ENCODE measurements at places on chromosomes 16 and 17.

GRCh38 chr17:78450696-78451345 is 72.4 kb downstream of the PGS1 start:
- DNase-seq = no peak

DNA sequence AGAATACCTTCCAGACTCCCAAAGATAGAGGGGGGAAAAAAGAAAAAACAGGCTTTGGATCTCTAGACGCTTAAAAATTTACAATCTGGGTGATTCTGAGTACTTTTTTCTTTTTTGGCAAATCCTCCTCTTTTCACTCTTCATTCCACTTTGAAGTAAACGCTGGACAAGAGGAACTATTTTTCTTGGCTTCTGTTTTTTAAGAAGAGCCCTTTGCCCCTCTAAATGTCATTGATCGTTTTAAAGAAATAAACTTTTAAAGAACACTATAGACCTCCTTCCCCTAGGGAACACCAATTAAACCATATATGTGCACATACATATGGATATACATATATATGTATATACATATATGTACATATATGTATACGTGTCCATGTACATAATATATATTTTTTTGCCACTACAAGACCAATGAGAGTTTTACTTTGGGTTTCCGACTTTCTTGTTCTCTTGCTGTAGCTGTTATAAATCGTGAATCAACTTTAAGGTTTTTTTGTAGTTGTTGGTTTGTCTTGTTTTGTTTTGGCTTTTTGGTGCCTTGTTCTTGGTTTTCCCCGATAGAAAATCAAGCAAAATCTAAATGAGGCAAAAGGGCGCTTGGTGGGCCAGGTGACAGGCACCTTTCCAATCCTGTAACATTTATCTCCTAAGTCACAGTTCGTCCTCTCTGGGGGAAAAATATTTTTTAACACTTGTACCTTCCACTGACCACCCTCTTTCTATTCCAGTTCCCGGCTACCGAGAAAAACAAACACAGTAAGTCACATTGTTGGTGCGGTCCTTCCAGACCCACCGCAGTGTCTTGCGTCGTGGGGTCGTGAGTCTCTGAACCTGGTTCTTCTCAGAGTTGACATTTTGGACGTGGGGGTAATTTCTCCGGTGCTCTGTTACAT is 4.4 kb downstream of the FOXF1 start:
- DNase-seq = no peak

GRCh38 chr16:48133455-48134211 is 22.2 kb downstream of the ABCC12 start:
- DNase-seq = no peak

DNA sequence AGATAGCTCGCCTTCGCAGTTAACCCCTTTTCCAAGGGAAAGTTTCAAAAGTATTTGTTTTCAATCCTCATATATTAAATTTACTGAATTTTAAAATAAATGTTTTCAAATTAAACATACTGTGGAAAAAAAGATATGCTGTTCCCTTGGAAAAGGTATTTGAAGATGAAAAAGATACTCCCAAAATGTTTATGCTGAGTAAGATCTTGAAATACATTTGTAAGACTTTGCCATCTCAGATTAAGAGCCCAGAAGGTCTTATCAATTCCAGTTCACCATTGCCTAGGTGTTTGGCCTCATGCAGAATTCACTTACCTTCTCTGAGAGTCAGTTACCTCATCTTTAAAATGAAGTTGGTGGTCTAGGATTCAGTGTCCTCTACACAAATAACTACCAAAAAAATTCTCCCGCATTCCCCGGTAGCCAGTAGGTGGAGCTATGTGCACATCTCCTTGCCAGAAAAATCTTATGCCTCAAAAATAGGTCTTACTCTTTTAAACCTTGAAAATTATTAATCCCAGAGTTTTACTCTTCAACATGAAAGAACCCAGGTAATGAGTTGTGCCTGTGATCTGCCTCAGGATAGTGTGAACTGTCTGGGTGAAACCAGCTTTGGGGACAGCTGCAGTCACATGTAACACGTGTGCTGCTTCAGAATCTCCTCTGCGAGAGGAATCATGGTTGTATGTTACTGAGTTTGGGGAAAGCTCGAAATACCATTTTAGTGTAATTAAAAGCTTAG is 178.3 kb downstream of the MRTFB start:
- peak; percentile 52 for DNase-seq

GRCh38 chr17:83123896-83124801 is 44.7 kb downstream of the METRNL start:
- no peak for DNase-seq

DNA sequence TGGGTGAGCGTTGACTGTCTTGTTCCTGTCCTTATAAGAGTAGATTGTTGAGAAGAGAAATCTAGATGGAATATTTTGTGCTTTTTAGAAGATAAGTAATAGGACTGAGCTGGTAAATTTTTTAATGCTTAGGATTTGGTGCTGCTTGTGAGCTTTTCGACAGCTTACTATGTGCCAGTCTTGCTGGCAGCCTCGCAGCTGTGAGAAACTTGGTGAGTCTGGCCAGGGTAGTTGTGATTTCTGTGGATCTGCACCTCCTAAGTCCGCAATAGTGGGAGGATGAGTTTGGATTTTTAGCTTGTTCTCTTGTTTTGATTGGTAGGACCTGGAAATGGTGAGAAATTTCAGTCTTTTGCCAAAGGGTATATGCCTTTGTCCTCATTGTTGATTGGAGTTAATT is 3.6 kb downstream of the SOCS7 start:
- DNase-seq = no peak

GRCh38 chr17:3004150-3004801 is 59.1 kb downstream of the OR1D5 start:
- peak; percentile 52 for DNase-seq

DNA sequence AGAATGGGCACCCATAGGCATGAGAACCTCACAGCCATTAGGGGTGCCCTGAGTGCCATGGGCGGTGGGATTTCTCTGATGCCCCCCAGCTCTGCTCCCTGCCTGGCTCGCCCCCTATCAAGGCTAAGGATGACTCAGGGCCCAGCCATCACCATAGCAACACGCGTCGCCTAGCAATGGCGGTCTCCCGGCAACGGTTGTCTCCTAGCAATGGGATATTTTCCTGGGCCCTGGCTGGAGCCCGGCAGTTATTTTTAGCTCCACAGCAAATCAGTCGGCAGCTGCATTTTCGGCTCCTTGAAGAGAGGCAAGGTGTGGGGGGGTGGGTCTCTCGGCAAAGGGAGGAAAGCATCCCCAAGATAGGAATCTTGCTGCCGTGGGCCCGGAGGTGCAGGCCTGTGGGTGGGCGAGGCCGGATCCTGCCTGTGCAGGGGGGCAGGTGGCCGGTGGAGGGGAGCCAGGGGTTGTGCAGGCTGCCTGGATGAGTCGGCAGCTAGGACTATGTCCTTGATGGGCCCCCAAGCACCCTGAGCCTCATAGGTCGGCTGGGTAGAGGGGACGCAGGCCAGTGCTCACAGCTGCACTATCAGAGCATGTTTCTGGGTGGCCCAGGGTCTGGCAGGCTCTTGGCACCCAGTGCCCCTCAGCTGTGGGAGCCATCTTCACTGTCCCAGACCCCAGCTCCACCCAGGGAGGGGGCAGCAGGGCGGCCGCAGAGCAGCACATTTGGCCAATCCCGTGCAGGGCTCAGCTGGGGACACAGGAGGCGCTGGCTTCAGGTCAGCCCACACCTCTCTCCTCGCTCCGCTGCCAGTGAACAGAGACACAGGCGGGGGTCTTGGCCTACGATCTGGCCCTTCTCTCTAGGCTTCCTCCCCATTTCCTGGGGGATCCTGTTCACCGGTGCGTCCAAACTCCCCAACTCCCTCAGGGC is 4.2 kb upstream of the FBXL16 start:
- DNase-seq = no peak

GRCh38 chr16:50644729-50645128 is 36.4 kb downstream of the SNX20 start:
- peak; percentile 79 for DNase-seq

DNA sequence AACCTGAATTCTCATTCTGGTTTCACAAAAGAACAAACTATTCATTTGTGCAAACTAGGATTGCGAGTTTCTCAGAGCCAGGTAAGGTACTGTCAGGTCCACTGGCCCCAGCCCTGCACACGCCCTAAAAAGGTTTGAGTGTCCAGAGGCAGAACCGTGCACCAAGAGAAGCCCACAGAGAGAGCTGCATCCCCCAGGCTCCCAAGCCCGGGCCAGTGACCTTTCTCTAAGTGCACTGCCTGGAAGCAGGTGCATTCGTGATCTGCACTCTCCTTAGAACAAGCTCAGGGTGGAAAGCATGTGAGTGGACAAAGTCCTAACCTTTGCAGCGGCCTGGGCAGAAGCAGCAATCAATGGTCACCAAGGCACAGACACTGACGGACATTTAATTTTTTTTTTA is 26.8 kb downstream of the MEAK7 start:
- DNase-seq = no peak

DNA sequence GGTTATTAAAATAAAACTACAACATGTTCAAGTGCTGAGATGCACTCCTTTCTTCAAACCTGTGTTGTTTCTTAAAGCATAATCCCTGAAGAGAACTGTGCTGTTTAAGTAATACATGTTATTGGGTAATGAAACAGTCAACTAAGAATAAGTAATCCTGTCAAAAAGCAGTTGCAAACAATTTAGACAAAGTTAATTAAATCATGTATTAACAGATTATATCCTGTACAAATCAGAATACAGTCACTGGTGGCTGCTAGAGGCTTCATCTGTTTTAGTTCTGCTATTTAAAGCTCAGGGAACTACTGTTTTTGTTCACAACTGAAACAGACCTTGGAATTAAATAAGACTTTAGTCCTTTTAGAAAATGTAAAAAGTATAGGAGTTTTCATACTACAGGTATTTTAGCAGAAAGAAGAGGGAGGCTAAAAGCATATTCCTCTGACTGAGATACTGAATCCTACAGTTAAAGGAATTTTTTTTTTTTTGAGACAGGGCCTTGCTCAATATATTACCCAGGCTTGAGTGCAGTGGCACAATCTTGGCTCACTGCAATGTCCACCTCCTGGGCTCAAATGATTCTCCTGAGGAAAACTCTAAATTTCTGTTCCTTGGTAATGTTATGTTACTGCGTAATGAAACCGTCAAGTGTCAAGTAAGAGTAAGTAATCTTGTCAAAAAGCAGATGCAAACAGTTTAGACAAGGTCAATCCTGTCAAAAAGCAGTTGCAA is 27.3 kb upstream of the ITGA2B start:
- DNase-seq = no peak

- DNase-seq = peak; percentile 23
Observed at GRCh38 chr16:77327717-77328116, 107.1 kb downstream of the ADAMTS18 start.

DNA sequence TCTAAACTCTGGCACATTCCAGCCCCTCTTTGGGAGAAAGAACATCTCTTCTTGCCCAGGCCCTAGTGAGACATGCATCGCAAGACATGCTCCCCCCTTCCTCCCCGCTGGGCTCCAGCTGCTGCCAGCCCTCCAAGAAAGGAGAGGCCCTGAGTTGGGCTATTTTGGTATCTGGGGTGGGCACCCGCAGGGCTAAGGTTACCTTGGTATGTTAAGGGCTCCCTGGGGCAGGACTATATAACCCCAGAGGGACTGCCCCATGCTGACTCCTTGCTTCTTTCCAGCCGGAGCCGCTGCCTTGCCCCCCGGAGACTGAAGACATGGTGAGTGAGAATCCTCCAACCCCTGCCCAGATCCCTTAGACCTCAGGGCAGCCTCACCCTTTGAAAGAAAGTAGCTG is at the start of gene MYL11:
Gene MYL11, plus strand, starts transcription at position 265 of the 400 bp plus-strand sequence. Its CDS starts 56 bp downstream, at position 321.
- no peak for DNase-seq

GRCh38 chr17:54888981-54889380 is 11.7 kb upstream of the TOM1L1 start:
- no peak for DNase-seq

DNA sequence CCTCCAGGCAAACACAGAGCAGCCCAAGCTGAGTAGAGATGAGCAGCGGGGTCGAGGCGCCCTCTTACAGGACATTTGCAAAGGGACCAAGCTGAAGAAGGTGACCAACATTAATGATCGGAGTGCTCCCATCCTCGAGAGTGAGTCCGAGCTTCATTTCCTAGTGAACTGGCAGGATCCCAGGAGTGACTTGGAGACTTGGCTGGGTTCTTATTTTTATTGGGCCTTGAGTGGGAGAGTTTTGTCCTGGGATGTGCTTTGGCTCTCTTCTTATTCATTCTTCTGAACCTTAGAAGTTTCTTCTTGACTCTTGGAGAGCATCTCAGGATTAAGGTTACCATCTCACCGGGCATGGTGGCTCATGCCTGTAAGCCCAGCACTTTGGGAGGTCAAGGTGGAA is 27.2 kb upstream of the CDC6 start:
- DNase-seq = no peak

DNA sequence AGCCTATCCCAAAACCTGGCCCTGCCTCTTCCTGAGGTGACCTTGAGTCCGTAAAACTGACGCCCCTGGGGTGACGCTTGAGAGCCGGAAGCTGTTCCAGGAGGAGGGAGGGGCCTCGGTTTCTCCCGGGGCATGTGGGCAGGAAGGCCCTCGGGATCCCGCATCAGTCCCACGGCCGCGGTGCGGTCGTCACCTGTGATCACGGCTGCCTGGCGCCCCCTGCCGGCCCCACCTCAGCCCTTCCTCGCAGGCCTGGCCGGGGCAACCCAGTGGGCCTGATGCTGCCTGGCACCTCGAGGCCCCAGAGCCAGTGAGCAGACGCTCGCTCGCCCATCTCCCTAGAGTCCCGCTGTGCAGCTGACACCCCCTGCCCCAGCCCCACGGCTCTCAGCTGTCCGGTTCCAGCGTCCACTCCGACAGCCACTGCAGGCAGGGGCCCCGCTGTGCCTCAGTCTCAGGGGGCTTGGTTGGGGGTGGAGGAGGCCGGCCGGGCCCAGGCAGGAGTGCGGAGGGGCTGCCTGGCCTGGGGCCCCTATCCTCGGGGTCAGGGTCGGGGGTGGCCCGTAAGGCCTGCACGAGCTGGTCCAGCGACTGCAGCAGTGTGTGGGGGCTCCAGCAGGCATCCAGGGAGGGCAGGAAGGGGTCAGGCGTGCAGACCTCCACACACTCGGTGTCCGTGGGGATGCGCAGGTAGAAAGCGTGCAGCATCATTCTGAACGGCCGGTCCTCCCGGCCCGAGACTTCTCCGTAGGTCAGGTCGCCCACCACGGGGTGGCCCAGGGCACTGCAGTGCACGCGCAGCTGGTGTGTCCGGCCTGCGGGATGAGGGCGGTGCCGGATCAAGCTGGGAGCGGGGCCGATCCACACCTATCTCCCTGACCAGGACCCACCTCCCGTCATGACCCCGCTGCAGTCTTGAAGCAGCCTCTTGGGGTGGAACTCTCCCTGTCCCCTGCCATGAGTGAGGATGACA is 2.3 kb downstream of the RPUSD1 start:
- DNase-seq = peak; percentile 86

- DNase-seq = no peak
Observed at GRCh38 chr17:39916918-39917317, 1.5 kb downstream of the GSDMB start.
